Thoracic aorta (tissue), 2 donors: ENCODE measurements at places on chromosomes 12 and 14. TPM values are rescaled to one million over a fixed set of nuclear protein-coding genes. Genes with fewer than 3 reads are reported as not detected.

The PLEKHD1 gene
- 0.49 TPM for total RNA-seq

GRCh38 chr14:49420201-49420600 lies 166.0 kb downstream of the RPS29 start:
- H3K4me1 ChIP-seq, result no peaks in the 10 kb centered on the region
- H3K27ac ChIP-seq, result no peak overlapping the region
- no peak overlapping the region for H3K4me3 ChIP-seq
- H3K36me3 ChIP-seq, result no peaks in the 10 kb centered on the region

GRCh38 chr12:88035907-88036289 lies 6.7 kb upstream of the C12orf50 start:
- peak overlapping the region; percentile 75 for H3K27ac ChIP-seq
- H3K4me3 ChIP-seq, result peak overlapping the region; percentile 98
- H3K27me3 ChIP-seq, result no peaks in the 10 kb centered on the region

The KCNA5 gene
- 91.7 TPM for total RNA-seq

The POTEM gene
- total RNA-seq, result not detected

DNA sequence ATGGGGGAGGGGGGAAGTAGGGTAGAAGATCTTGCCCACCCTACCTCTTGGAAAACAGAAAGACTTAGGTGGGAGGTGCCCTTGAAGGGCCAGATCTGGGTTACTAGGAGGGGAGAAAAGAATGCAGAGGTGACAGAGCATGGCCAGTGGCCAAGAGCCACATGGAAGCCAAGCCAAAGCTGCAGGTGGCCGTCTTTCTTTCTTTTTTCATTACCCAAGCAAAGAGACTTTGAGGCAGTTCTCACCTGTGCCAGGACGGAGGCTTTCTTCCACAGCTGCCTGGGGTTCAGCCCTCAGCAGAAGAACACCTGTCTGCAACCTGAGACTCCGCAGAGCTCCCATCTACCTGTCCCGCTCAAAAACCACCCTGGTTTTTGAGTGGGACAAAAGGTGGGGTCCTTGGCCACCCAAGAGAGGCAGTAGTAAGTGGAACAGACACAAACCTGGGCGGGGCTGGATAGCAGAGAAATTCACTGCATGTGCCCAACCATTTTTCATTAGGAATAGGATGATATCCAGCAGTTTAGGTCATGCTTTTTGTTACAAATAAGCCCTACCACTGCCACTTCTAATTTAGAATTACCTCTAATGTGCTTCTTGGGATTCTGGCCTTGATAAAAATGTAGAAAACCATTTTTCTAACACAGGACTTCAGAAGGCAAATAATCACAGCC lies 116.5 kb downstream of the DYRK2 start:
- H3K27ac ChIP-seq, result no peak overlapping the region
- H3K4me3 ChIP-seq, result no peak overlapping the region
- no peaks in the 10 kb centered on the region for H3K4me1 ChIP-seq
- no peaks in the 10 kb centered on the region for H3K36me3 ChIP-seq

GRCh38 chr12:58513852-58514251 lies 406.5 kb downstream of the LRIG3 start:
- H3K4me1 ChIP-seq, result no peaks in the 10 kb centered on the region
- H3K27ac ChIP-seq, result no peak overlapping the region
- H3K4me3 ChIP-seq, result no peak overlapping the region
- no peak for DNase-seq

DNA sequence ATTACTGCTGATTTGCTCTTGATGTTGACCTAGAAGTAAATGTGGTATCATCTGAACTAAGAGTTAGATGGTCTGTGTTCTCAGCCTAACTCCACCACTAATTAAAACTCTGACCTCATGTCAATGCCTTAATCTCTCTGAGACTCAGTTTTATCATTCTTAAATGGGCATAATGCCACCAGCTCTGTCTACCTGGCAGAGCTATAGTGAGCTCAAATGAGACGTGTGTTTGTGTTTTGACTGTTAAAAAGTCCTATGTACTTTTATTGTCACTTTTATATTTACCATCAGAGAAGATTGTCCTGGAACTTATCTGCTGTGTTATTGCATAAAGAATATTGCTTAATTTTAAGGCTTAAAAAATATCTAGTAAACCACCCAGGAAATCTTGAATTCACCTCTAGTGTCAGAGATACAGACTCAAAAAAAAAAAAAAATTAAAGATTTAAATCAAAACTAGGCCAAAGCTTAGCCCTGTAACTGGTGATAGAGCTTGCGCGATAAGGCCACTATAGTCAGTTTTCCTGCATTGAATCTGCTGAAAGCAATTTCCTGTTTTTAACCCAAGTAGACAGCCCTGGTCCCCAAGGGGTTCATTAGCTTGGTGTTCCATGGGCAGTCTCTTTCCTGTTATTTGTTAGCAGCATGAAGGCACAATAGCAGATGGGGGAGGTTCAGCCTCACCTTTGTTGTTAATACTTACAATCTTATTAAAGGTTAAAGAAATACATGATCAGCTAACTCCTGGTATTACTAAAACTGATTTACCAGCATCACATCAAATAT lies 261.8 kb downstream of the ATP23 start:
- H3K27me3 ChIP-seq, result no peaks in the 10 kb centered on the region
- H3K4me3 ChIP-seq, result no peak overlapping the region
- no peaks in the 10 kb centered on the region for H3K36me3 ChIP-seq
- H3K4me1 ChIP-seq, result no peaks in the 10 kb centered on the region

DNA sequence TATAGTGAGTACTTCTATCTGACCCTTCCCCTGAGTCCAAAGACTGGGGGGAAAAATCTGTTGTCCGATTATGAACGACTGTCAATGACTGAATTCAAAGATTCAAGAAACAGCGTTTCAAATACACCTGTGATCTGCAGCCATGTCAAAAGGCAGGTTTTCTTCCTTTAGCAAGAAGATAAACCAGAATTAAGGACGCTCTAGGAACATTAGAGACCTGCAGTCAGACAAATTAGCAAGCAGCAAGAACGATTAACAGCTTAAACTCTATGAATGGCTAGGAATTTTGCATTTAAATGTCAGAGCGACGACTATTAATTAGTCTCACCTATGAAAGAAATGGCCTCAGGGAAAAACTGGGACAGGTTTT lies 2.1 kb downstream of the DUSP6 start:
- H3K36me3 ChIP-seq, result no peaks in the 10 kb centered on the region
- no peaks in the 10 kb centered on the region for H3K27me3 ChIP-seq
- H3K4me3 ChIP-seq, result peak overlapping the region; percentile 76
